ENCODE measurements at places on chromosomes 7 and 10.

DNA sequence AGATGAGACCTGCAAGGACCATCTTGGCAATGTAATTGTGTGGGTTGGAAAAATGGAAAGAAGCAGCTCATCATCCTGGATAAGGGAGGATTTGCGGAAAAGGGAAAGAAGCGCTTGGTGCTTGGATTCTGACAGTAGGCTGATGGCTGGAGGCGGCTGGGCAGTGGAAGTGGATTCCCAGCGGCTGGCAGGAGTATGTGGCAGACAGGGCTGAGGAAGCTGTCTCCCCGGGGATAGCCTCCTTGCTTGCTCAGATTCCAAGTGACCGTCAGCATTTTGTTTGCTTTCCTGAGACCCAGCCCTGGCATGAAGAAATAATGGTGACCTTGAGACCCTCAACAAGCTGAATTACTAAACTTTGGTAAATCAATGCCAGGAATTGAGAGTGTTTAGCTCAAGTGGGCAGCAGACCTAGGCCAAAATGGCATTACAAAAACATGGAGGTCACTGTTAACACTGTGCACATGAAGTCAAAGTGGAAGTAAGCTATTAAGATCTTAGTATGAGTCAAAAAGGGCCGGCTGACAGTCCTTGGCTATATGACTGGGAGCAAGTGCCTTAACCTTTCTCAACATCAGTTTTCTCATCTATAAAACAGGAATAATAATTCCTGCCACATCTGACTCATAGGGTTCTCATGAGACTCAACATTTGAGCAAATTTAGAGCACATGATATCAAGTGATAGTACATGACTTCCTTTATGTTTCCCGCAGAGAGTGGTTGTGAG, 21.3 kb downstream of the SLC25A28 start:
- no peak for DNase-seq

GRCh38 chr7:29995652-29996051, 6.1 kb upstream of the SCRN1 start:
- DNase-seq, result no peak

DNA sequence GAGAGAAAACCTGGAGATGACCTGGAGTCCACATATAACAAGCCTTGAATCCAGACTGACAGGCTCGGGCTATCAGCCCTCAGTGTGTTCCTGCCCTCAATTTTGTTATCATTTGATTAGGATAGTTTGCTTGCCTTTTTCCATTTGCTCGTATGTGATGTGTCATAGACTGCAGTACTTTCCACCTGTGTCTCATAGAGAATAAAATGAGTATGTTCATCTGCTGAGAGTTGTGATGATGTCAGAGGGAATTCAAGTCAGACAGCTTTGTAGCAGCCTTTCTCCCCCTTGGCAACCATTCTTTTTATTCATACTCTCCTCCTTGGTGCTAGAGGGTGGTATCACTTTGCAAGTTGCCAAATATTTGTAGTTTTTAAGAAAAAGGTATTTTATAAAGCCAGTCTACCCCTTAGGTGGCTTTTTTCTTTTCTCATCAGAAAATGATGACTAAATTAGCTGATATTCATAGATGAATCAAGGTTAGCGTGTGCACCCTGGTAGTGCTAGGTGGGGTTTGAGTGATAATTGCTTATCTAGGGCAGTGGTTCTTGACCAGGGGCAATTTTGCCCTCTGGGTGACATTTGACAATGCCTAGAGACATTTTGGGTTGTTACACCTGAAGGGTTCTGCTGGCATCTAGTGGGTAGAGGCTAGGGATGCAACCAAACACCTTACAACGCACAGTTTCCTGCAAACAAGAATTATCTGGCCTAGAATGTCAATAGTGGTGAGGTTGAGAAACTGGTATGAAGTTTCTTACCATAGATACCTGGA, 5.4 kb downstream of the SGPL1 start:
- no peak for DNase-seq

DNA sequence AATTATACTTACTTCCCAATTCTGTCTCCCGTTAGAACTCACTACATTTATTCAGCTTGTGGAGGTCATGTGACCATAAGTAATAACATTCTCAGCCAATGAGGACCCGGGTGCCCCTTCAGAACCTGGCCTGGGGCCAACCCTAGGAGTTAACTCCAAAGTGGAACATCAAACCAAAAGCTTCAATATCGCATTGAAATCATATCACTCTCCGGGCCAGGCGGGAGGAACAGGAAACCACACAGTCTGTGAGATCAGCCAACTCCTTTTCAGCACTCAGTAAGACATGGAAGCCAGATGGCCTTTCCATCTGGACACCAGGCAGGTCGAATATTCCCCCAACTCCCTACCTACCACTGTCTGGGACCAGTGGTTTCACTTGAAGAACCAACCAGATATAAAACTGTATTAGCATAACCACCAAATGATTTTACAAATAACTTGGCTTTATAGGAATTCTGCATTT, 5.5 kb downstream of the CREB3L2 start:
- DNase-seq, result no peak

- no peak for DNase-seq
Measured at GRCh38 chr7:16135658-16136057, 285.7 kb downstream of the CRPPA start.
